Right ventricle myocardium superior (tissue), 1 donor: ENCODE measurements at places on chromosomes 1 and 21. TPM values are rescaled to one million over a fixed set of nuclear protein-coding genes. Genes with fewer than 3 reads are reported as not detected.

Gene SLC25A33
- total RNA-seq = 6.3 TPM

GRCh38 chr21:29017639-29018237 is 1.4 kb downstream of the RWDD2B start:
- no peak for DNase-seq

Gene TP73
- not detected for total RNA-seq

- DNase-seq = no peak
Measured at GRCh38 chr1:152770411-152770810, 4.5 kb upstream of the LCE1F start.

Gene IL20
- total RNA-seq = not detected

GRCh38 chr1:41318135-41318534 is 43.1 kb upstream of the FOXO6 start:
- DNase-seq = no peak

GRCh38 chr1:22253012-22253790 is 110.3 kb upstream of the WNT4 start:
- DNase-seq = no peak

Gene FAM177B
- not detected for total RNA-seq

Gene ESRRG
- 45.5 TPM for total RNA-seq

Gene IFI44
- 6.7 TPM for total RNA-seq

DNA sequence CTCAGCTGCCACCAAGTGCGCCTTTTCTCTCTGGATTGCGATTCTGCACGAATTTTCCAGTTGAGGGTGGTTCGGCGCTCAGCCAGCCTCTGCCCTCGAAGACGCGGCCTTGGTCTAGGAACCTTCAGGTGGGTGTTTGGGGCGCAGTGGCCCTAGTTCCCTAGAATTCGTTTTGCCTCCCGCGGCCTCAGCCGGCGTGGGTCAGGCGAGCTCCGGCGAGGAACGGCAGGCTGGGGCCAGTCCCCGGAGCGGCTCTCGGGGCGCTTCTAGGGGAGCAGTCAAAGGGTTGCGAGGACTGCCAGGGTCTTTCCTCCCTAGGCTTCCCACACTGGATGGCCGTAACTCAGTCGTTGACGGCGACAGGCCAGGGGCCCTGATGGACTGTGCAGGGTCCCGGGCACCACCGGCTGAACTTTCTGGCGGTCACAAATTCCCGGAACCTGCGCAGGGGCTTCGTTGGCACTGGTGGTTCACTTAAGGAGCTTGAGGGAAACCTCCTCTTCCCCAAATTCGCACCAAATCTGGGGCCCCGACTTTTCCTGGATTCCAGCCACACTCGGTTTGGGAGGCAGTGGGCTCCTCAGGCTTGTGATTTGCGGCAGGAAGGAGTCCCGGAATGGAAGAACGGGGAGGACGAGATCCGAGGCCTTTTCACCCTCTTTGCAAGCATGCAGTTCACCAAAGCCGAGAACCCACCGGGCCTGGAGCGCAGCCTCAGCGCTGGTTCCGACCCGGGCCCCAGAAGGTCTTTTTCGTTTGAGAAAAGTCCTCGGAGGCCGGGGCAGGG is 1.2 kb downstream of the DMBX1 start:
- no peak for DNase-seq

GRCh38 chr1:74513411-74514300 is 1.2 kb upstream of the LRRC53 start:
- no peak for DNase-seq

GRCh38 chr21:17784604-17785402 is 34.4 kb downstream of the C21orf91 start:
- DNase-seq = no peak
